ENCODE measurements at places on chromosomes 12 and 14.

GRCh38 chr12:103399986-103400385 lies 95.8 kb downstream of the C12orf42 start:
- no peak for DNase-seq

DNA sequence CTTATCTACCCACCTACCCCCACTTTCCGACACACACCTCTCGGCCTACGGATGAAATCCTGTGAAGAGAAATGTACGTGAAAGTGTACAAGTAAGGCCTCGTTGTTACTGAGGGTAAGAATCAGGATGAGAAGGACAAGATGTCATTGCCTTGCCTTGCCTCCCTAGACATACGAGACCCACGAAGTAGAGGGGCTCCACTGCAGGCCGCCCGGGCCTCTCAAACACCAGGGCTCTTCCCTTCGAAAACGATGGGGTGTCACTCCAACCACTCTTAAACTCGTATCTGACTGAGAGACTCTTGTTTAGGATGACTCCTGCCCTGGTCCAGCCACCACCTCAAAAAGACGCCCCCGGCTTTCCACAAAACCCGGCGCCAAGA lies 498 bp downstream of the RACGAP1 start:
- no peak for DNase-seq

- DNase-seq: no peak
Observed at GRCh38 chr12:103778781-103779180, 62.3 kb downstream of the NT5DC3 start.

GRCh38 chr12:29783773-29784666 lies at the start of gene TMTC1:
TSS of gene TMTC1 (minus strand) at chr12:29783942. CDS start at chr12:29783751, 191 bp downstream.
- DNase-seq: no peak

DNA sequence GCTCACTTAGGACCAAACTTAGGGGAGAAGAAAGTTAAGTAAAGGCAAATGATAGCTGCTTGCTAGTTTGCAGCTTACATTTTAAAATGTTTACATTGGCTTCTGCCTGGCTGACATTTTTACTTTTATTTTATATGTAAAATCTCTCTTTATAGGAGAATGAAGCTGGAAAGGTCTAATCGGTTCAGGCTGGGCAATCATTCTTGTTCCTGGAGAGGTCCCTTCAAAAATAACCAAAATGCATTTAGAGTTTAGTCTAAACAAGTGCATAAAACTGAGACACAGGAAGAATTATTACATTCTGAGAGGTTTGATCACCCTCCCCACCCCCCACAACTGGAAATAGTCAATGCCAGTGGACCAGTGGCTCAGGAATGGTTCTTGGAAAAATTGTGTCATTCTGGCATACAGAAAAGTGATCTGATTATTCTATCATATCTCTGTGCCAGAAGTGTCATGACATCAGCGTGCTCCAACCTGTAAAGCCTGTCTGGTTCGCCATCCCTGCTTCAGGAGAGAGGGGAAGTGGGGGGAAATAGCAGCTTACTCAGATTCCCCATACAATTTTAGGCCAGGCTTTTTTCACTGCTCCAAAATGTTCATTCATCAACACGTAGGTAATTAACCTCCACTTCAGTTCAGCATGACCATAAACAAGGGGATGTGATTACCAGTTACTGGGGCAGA lies 4.2 kb downstream of the PRICKLE1 start:
- DNase-seq: no peak

DNA sequence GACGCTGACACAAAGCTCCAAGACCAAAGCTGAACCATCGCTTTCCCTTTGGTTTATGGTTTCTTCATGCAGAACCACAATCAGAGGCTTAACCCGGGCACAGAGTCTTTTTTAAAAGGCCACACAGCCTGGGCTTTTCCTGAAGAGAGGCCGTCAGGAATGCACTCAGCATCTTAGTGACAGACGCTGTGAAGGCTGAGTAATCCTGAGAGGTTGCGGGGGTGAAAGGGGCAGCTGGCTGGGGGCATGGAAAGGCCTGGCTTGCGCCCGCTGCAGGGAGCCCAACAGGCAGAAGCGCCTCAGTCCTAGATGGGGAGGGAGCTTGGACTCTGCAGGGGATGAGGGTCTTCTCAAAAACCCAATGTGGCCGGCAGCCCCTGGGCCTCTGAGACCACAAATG lies 13.6 kb downstream of the CTDSP2 start:
- no peak for DNase-seq

DNA sequence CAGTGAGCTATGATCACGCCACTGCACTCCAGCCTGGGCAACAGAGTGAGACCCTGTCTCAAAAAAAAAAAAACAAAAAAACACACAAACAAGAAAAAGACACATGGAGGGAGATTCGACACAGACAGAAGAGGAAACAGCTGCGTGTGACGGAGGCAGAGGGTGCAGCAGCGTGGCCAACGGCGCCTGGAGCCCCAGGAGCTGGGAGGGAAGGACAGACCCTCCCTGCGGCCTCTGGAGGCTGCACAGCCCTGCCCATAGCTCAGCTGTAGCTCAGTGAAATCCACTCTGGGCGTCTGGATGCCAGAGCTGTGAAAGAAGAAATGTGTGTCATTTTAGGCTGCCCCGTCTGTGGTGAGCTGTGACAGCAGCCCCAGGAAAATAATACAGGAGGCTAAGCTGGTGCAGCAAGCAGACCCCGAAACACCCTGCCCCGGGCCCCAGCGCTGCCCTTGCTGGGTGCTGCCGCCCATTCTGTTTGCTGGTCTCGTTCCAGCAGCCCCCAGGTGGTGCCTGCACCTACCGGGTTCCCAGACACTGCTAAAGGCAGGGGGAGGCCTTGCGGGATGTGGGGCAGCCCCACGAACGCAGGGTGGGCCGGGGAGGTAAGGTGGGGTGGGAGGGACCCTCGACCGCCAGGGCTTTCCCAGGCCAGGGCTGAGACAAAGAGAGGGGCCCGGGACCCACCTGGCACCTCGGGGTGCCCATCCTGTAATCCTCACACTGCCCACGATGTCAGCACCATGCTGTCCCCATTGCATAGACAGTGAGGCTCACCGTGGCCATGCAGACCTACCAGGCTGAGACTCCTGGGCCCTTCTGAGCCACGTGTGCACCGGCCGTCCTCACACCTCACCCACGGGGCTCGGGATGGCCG lies 21.2 kb downstream of the GALNT9 start:
- no peak for DNase-seq

DNA sequence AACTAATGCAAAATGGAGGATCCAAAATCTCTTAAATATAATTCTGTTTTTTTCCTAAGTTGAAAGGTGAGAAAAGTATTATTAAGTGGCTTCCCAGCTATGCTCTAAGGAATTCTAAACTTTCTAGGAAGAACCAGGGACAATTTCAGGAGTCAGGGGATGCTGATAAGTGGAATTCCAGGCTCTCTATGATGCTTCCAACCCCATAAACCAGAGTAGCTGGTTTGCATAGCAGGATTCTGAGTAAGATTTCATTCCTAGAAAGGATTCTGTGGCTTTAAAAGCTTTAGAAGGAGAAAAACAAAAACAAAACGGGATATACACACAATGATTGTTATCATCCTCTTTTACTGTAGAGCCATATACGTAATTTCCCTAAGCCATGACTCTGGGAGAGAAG lies 93.9 kb downstream of the SLC16A7 start:
- DNase-seq: no peak

DNA sequence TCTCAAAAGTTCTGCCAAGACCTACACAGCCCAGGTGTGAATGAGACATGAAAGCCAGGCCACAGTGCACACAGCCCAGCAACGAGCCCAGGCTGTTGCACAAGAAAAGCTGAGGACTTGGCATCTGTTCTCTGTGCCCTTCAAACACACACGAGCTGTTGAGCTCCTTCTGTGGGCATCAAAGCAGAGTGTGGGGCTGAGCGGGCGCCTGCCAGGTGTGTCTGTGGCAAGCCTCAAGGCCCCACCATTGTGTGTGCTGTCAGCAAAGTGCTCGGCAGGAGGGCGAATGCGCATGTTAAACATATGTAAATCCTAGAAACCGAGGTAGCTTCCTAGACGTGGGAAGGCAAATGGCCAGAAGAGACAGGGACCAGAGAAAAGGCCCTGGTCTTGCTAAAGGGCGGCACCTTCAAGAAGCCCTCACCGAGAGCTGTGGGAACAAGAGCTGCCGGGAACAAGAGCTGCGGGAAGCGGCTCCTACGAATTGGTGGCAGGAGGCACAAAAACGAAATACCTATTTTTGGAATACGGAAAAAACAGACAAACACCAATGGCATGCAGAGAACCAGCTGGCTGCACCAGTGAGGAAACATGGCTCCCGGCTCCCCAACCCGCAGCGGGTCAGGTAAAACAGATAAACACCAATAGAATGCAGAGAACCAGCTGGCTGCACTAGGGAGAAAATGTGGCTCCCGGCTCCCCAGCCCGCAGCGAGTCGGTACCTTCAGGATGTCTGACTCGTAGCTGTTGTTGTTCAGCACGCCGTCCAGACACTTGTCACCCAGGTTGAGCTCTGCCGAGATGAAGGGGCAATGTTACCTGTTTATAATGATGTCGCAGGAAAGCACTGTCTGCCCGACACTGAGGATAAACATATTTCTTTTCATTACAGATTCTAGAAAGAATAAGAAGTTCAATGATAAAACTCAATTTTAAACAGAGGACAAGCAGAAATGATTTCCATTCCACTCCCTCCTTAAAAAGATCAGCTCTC lies 19.0 kb upstream of the GOLGA3 start:
- no peak for DNase-seq

Data from T-helper 22 cell (primary cell).